ENCODE measurements at places on chromosomes 3 and 15.

- no peak for DNase-seq
These were observed 12.6 kb upstream of the PAK2 start for GRCh38 chr3:196726788-196727675.

- DNase-seq = no peak
These were observed 116.7 kb downstream of the FHIT start for GRCh38 chr3:61134532-61134931.

GRCh38 chr15:42741710-42742109 lies 4.8 kb upstream of the CDAN1 start:
- no peak for DNase-seq

DNA sequence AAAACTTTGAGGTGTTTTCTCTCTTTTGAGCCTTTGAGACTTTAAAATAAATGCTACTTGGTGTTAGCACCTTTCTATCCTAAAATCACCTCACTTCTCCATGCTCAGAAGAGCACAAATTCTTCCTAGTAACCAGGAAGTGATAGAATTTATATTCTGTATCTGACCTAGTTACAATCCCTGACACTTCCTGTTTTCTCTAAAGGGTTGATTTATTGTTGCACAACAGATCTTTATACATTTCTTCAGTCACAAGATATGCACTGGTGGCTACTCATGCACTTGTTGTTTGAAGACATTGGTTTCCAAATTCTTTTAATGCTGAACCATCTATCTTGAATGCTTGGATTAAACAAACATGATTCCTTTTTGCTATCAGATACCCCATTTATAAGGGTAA lies 47.2 kb upstream of the CNTN3 start:
- no peak for DNase-seq

GRCh38 chr15:38046257-38047051 lies 112.0 kb downstream of the TMCO5A start:
- DNase-seq = no peak

GRCh38 chr3:18886331-18886730 lies 262.0 kb upstream of the KCNH8 start:
- DNase-seq = no peak

DNA sequence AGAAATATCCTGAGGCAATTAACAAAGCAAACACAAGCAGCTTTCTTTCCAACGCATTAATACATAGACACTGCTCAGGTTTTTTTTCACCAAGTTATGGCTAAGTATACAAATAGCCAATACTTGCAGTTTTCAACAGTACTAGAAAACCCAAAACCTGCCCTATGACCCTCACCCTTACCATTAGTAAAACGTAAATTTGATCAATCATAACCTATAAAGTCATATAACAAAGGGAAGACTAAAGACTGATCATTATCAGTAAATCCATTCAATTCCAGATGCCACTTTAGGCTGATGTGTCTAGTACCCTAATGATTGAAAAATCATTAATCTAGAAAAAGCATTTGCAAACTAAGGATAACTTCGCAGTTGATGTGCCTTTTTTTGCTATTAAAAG lies 3.2 kb downstream of the SERP1 start:
- no peak for DNase-seq

- DNase-seq = no peak
These were observed 1.9 kb downstream of the AEN start for GRCh38 chr15:88623061-88623460.

GRCh38 chr3:156236556-156237260 lies 116.3 kb downstream of the KCNAB1 start:
- DNase-seq = no peak

DNA sequence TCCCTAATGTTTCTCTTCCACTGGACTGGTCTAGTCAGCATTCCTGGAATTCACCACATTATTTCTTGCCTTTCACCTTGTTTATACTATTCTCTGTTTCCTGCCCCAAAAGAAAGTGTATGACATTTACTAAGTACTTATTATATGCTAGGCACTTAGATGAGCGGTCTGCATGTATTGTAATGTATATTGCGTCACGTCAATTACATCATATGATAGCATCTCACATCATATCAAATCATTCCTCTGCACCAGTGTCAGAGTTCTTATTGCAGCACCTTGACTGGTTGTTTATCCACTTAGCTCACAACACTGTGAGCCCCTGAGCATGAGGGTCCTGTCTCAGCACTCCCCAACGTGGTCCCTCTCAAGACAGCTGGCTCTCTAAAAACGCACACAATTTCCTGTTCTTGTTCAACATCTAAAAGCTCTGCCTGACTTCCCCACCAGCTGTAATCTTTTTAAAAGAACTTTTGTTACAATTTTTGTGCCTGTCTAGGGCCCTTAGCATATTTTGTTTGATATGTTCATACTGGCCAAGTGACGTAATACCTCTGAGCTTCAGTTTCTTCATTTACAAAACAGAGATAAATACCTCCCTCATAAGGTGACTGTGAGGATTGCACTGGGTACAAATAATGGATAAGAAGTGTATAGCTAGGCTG lies 58.8 kb downstream of the ARHGAP31 start:
- no peak for DNase-seq

DNA sequence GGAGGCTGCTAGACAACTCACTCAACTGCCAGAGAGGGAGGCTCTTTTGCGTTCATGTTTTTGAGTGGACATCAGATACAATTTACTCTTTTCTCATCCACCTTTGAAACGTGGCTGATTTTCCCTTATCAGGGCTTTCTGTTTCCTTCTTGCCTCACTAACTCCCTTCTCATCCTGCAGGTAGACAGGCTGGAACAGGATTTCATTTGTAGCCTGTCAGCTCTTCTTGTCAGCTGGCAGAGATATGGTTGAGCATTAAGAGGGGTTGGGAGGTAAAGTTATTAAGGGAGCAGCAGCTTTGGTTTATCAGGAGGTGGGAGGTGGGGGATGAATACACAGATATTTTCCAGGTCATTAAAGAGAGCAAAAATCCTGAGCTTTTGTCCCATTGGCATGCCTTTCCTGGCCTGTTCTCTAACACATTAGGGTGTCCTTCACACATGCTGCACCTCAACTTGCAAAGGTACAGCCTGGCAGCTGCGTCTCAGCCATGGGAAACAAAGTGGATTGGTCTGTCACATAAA lies 73.5 kb downstream of the PPM1L start:
- DNase-seq = no peak

- no peak for DNase-seq
These were observed 367.9 kb downstream of the ZIC4 start for GRCh38 chr3:147038481-147038880.

DNA sequence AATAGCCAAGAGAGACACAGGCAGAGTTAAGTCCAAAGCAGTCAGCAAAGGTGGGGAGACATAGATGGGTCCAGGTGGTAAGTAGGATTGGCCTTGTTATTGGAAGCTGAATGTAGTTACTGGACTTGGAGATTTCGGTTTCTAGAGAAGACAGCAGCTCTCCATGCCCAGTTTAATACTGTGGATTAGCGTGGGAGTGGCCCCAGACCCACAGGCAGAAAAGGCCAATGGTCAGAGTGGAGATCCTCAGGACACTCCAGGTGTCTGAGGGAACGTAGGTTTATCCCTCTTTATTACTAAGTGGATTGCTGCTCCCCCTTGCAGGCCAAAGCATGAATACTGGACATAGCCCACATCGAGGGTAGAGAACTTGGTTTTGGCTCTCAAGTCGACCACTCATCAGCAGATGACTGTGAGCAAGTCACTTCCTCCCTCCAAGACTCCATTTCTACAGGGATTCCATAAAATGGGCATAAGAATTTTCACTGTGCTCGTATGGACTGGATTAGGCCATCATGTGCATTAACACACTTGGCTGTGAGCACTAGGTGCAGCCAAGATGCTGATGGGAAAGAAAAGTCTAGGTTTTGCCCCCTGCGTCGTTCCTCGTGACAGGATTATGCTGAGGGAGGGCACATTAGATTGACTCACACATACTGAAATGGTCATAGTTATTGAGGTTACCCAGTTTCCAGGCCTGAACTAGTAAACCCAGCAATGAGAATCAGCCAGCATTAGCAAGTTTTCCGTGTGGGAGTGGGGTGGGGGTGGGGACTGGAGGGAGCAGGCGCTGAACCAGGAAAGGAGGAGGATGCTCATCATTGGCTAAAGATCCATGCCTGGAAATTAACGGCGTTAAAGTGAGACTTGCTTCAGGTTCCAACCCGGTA lies 225.2 kb upstream of the TPRG1 start:
- no peak for DNase-seq

- DNase-seq = no peak
These were observed 957 bp downstream of the ADCY5 start for GRCh38 chr3:123447749-123448517.

DNA sequence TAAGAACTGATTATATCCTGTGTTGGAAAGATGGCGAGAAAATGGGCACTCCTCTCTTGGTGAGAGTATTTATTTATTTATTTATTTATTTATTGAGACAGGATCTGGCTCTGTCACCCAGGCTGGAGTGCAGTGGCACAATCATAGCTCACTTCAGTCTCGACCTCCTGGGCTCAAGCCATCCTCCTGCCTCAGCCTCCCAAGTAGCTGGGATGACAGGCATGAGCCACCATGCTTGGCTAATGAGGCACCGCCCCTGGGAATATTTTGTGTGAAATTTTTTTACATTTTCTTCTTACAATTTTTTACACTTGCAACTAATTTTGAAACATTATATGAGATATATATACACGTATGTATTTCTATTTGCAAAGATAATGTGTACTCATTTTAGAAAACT lies 150.5 kb upstream of the PRR20G start:
- no peak for DNase-seq

DNA sequence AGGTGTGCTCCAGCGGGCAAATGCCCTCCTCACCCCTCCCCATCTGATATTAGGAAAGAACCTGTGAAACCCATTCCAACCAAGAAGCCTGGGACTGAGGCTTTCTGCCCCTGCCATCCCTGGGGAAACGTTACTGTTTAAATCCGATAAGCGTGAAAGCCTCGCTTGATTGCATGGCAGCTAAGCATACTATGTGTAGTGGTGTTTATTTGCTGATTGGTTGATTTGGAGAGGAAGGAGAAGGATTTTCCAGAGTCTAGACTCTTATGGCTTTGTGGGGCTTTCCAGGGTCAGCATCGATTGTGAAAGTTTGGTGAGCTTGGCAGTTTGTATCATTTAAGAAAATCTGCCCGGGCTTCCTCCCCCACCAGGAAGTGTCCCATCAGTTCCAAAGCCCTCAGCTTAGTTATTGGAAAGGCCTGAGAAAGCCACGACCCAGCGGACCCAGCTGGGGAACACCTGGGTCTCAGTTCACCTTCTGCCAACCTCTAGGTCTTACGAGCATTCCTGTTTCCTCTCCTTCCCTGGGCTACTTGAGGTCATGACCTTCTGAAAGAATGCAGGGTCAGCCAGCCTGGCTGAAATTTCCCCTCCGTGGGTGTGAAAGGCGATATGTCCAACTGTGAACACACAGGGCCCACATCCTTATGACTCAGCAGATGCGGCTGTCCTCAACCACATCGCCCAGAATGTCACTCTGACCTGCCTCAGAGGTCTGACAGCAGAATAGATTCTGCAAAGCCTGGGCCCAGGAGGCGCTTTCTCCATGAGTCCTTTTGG lies 62.8 kb upstream of the HERC1 start:
- peak; percentile 21 for DNase-seq

DNA sequence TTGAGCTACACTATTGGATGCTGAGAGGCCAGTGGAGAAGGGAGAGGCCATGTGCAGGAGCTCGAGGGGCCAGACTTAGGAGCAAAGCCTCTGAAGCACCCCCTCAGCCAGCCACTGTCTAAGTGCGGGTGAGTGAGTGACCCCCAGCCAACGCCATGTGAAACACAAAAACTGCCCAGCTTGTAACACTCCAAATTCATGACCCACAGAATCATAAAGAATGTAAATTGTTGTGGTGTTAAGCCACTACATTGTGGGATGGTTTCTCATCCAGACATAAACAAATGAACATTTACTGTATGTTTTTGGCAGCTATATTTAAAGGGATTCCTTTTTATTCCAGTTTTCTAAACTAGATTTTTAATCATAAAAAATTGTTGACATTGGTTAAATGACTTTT lies 27.2 kb upstream of the TMEM158 start:
- no peak for DNase-seq

GRCh38 chr15:84807228-84807627 lies 9.9 kb upstream of the ALPK3 start:
- no peak for DNase-seq

DNA sequence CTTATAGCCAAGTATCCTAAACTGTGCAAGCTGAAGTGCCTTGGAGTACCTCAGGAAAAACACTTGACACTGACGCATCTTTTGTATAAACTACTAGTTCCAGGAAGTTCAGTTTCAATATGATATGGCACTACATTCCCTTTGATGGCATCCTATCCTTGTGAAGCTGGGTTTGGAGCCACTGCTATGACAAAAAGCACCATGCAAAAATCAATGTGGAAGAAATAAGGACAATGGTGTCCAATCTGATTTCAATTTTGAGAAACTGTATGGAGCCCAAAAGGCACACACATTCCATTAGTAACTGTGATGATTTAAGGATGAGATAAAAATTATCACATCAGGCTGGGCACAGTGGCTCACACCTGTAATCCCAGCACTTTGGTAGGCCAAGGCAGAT lies 5.6 kb downstream of the RPS27L start:
- DNase-seq = no peak

- no peak for DNase-seq
These were observed 19.2 kb downstream of the RARRES1 start for GRCh38 chr3:158713094-158713499.

DNA sequence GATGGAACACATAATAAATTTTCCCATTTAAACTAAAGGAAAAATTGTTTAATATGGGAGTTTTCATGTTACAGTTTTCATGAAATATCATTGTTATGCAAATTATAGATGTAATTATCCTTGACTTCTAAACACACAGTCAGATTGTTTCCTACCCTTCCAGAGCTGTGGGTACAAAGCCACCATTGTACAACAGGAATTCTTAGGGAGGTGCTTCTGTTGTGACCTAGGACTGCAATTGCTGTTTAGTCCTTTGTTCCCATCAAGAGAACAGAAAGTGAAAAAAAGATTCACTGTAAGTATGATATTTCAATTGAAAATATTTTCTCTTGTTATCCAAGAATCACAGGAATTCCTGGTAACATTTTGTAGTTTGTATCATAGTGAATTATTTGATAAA lies 455.3 kb upstream of the NAALADL2 start:
- DNase-seq = no peak

GRCh38 chr3:17745301-17745700 lies 2.9 kb upstream of the TBC1D5 start:
- peak; percentile 58 for DNase-seq

DNA sequence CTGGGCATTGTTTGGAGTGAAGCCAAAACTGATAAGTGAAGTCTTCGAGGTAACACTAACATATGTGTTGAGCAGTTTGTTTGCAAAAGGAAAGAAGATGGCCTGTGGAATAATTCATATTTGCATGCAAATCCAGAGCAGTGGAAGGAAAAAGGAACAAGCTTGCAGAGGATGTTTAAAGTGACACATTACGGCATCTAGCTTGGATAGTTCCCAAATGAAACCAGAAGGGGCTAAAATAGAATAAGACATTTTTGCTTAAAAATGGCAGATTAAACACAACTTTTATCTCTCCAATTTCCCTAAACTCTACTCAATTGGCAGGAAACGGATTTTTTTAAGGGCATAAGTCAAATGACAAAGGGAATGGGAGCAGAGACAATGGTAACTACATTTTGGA lies 25.4 kb upstream of the RYK start:
- no peak for DNase-seq

Measured in thyroid gland (tissue), 4 donors.